ENCODE measurements at places on chromosomes 11 and 22.

GRCh38 chr22:33405194-33405593 lies 347.0 kb upstream of the SYN3 start:
- DNase-seq: no peak

DNA sequence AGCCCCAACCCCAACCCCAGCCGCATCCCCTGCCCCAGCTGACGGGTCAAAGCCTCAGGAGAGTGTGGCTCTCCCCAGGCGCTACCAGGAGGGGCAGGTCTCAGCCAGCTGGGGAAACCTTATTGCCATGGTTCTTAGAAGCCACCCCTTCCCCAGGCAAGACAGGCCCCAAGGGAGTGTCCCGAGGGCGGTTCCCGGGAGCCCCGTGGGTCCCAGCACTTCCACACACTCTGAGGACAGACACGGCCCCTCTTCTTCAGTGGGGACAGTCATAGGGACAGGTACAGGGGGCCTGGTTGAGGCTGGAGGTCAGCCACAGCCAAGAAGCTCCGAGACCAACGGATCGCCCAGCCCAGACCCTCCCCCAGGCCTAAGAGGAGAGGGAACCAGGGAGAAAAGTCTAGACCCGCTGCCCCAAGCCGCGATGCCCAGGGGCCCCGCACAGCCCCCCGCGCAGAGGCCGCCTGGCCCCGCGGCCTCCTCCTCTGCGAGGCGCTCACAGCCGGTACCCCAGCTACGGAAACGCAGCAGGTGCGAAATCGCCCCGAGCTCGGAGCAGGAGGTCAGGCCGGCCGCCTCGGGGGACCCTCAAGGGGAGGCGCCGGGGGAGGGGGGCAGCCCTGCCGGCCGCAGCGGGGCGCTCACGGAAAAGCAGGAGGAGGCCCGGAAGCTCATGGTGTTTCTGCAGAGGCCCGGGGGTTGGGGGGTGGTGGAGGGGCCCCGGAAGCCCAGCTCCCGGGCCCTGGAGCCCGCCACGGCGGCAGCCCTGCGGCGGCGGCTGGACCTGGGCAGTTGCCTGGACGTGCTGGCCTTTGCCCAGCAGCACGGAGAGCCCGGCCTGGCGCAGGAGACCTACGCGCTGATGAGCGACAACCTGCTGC lies 2.6 kb downstream of the KLHDC7B start:
- DNase-seq: peak; percentile 86

GRCh38 chr11:89633135-89633705 lies 76.9 kb upstream of the TRIM77 start:
- DNase-seq: no peak

GRCh38 chr11:72236083-72236697 lies 7.8 kb downstream of the PHOX2A start:
- DNase-seq: no peak

DNA sequence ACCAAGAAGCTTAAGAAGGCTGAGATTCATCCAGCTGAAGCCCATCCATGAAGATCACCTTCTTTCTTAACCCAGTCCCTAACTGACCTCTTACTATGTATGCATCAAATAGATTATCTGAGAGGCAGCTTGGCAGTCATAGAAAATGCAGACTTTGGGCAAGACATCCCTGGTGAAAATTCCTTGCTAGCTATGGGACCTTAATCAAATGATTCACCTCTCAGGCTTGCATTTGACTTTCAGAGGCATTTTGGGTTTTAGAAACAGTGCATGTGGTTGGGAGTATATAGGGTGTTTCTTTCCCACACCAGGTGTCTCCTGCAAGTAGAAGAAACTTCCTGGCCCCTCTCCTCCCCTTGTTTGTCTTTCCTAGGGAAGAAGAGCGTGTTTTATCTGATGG lies 188.5 kb upstream of the ISX start:
- DNase-seq: no peak

- no peak for DNase-seq
Observed at GRCh38 chr11:18617688-18618341, 16.3 kb downstream of the SPTY2D1 start.

- DNase-seq: no peak
Observed at GRCh38 chr11:75160220-75160757, 9.4 kb downstream of the SLCO2B1 start.
